NCI-H2081 (cell line): ENCODE measurements at places on chromosomes 4 and X.

DNA sequence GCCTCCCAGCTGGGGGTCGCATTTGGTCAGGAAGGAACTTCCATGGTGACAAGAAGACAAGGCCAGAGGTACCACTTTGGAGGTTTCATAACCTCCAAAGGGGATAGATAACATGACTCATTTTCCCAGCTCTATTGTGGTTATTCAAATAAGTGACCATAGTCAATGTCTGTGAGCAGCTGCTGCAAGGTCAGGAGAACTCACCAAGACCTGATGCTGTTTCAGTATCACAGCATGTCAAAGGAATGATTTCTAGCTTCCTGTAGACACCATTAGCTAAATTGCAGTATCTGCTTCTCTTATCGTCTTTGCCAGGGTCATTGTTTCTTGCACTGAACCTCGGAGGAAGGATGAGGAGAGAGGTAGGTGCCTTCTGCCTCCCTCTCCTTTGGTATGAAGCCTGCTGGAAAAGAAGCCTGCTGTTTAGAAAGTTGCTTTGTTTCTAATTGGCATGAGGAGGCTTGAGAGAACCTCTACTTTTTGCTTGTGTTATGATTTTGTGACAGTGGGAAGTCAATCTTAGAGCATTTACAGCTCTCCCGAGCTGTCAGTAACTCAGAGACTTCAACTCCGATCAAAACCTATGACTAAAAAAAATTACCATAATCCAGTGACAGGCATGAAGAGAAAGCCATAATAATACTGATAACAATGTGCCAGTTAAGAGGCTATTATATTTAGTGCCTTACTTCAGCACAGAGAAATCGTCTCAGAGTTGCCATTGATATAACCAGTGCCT lies 38.0 kb upstream of the GATB start:
- no peak for DNase-seq

DNA sequence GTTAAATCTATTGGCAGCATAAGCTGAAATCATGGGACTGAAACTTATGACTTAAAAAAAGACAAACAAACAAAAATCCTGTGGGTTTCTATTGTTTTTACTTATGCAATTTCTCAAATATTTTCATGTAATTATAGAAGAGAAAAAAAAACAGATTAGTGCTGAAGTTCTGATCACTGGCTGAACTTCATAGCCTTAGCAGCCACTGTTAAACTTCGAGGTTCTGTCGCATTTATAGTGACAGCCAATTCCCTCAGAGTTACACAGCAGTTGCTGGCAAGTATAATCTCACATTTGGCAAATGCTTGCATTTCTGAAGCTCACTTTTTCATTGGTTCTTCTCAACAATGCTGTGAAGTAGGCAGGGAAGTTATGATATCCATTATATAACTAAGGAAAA lies 748.9 kb upstream of the MAGEB2 start:
- no peak for DNase-seq

DNA sequence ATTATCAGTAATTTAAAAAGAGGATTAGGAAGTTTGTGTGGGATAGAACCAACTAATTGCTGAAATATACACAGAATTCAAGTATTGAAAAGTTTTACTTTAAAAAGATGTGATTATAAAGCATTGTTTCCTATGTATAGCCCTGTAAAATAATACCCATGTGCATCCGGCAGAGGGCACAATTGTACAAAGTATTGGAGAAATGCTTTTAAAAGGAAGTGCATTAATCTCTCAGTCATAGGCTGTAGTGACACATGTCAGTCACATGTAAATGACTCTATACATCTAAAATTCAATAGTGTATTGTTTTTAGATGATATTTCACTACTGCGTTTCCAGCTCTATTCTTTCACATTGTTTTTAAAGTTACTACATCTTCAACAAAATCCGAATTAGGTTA lies 9.7 kb upstream of the GEMIN8 start:
- DNase-seq: peak; percentile 41

DNA sequence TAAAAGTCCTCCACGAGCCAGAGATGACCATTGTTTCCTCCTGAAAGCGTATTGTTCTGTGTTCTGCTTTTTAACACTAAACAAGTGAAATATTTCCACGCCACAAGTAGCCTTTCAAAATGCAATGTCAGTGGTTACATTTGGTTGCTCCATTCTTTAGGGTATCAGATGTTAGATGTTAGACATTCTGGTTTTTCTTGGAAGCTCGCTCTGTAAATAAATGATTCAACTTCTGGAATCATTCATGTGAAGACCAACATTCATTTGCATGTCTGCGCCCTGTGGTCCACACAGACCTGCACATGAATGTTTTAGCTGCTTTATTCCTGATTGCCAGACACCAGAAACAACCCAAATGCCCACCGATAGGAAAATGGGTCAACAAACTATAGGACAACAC lies 38.0 kb upstream of the HELT start:
- DNase-seq: no peak

GRCh38 chr4:186724058-186724863 lies 605 bp upstream of the FAT1 start:
- no peak for DNase-seq

DNA sequence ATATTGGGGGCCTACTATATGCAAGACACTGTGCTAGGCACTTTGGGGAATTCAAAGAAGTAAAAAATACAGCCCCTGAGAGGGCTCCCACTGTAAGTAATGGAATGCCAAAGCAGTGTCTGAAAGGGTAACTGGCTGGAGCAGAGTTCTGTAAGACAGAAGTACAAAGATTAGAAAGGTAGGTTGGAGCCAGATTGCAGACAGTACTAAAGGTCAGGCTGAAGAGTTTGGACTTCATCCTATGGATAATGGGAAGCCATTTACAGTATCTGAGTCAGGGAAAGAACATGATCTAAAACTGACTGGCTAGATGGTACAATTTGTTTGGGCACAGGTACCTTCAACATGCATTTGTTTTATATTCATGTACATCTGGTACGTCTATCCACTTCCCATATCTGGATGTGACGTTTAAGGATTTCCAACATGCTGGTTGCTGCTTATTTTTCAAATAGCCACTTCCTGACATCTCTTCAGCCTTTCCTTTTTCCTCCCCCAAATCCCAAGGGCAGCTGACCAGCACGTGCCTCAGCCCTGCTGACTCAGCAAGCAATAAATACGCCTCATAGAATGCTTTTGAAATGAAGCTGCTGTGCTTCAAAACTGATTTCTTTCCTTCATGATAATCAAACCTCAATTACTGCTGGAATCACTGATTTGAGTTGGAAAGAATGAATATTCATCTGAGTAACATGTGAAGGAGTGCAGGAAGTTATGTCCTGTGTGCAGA lies 9.5 kb downstream of the ENOX2 start:
- DNase-seq: no peak

DNA sequence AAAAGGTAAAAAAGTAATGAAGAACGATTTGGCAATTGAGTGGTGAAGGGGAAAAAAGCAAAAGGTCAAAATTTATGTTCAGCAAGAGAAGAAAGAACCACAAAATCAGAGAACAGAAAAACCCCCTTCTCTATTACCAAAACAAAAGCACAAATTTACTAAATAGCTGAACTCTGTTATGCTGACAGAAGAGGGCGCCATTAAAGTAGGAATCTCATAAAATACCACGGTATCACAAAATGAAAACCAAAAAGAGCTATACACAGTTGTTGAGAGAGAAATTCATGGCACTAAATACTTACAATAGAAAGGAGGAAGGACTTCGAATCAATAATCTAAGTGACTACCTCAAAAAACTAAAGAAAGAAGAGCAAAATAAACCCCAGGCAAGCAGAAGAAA lies 69.6 kb upstream of the CXorf66 start:
- DNase-seq: no peak

DNA sequence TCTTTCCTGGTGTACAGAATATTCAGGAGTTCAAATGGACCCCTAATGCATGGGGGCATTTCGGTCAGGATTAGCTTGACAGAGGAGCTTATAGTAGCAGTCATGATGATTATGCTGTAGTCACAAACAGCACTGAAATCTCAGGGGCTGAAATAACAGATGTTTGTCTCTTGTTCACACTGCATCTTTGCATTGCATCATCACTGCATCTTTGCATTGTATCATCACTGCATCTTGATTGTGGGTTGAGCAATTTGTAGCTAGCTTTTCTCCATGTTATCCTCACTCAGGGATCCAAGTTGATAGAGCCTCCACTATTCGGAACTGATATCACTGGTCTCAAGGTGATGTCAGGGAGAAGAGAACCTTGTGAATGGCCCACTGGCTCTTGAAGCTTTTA lies 160.9 kb downstream of the GATB start:
- no peak for DNase-seq

DNA sequence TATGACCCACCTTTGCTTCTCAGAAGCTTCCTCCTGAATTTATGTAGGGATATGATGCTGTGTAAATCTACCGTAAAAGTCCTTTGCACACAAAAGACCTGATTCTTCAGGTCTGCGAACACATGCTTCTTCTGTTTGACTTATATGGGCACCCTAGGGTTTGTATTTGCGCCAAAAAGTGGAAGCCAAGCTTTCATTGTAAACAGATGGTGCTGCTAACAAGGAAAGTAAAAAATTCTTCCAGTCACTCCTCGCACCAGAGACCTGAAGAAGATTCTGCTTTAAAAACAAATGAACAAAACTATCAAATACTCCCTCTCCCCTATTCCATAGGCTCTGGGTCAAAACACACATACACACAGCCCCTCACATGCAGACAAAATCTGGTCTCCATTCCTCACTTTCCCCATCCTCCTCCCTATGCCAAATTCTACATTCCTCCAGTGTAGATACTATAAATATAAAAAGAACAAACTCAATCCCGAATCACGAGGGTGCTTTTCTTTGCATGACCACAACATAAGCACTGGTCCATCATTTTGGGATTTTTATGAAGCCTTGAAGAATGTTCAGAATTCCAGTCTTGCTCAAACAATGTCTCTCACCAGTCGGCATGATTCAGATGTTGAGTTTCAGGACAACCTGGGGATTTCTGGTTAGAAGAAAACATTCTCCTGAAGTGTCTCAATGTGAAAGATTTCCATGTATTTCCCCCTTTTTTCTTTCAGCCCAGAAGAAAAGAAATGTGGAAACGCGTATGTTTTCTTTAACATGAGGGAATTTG lies 125.1 kb downstream of the PALLD start:
- DNase-seq: no peak

GRCh38 chr4:24328310-24328709 lies 256.0 kb downstream of the DHX15 start:
- no peak for DNase-seq

GRCh38 chrX:71935476-71935875 lies 24.8 kb downstream of the NHSL2 start:
- no peak for DNase-seq

DNA sequence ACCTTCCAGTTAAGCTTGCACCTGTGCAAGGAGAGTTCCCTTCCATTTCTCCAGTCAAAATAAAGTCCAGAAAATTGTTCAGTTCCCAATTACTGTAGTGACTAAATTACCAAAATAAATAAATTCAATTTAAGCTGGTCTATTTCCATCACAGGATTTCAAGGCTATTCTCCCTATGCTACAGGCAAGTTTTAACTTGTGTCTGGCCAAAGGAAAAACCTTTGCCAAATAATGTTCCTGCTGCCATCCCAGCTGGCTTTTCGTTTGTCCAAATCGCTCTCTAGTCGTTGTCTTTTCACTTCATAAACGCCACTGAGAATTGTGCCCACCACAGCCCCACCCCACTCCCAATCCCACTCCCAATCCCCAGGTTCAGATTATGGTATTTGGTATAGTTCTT lies 2.4 kb downstream of the KCTD8 start:
- peak; percentile 5 for DNase-seq

DNA sequence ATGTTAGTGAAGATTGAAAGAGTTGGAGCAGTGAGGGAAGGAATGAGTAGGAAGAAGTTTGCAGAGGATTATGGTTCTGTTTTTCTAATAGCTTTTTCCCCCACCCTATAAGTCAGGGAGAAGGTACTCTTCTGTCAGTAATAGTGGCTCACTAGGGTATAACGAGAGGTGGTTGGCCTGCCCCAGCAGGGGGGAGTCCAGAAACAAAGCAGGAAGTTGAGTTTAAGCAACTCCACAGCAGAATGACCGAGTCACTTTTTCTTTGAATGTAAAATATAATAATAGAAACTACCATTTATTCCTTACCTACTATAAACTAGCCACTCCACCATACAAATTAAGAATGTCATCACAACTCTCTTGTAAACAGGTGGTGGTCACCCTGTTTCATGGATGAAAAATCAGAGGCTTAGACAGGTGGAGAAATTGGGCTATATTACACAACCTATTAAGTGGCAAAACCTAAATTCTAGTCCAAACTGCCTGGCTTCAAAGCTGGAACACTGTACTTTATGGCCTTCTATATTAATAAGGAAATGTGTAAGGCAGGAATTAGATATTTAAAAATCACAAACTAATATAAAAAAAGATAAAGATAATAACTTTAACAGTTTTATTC lies 21.9 kb downstream of the AP1AR start:
- no peak for DNase-seq

GRCh38 chrX:110569506-110569905 lies 210.9 kb downstream of the RTL9 start:
- DNase-seq: no peak

DNA sequence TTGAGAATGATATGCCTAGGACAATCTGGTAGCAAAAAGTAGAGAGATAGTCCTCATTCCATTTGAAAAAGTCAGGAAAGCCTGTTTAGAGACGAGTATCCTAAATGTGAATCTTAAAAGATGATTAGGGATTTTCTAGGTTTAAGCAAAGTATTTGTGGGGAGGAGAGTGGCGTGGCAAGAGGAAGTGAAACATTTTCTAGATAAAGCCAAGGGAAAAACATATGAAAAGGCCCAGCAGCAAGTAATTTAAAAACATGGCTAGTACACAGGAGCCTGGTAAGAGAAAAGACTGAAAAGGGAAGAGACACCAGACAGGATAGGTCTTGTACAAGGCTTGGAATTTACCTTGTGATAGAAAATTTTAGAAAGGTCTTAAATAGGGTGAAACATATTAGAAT lies 45.9 kb downstream of the CORIN start:
- DNase-seq: no peak

DNA sequence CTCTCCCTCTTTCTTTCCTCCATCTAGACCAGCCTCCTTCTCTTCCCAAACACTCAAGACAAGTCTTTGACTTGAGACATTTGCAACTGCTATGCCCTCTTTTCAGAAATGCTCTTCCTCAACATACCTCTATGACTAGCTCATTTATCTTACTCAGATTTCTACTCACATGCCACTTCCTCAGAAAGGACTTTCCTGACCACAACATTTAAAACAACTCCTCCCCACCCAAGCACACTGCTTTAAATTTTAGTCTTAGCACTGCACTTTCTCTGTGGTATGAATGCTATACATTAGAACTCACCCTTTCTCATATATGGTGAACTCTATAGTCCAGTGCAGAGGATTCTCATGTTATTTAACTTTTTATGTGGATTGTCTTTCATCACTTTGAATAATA lies 28.4 kb upstream of the SULT1E1 start:
- DNase-seq: no peak

GRCh38 chrX:9788911-9789310 lies 2.7 kb downstream of the SHROOM2 start:
- DNase-seq: peak; percentile 34

- no peak for DNase-seq
Measured at GRCh38 chr4:39029752-39030694, 2.2 kb downstream of the TMEM156 start.

DNA sequence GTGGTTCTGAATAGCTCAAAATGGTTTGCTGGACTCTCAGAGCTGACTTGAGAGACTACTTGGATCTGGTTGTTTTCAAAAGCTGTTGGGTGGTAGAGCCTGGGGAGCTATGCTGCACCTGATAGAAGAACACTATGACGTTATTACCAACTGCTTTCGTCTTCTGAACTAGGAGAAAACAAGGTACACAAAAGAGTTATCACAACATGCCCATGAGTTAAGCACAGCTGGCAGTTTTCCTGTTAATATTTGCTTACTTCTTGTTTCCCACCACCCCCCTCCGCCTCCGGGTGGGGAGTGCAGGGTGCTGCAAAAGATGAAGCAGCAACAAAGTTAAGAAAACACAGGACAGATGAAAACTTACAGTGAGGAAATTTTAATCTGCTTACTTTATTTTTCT lies 69.1 kb downstream of the RASL11B start:
- peak; percentile 30 for DNase-seq
